ENCODE measurements at places on chromosomes 12 and 14.

- DNase-seq = no peak
Measured at GRCh38 chr14:85483652-85484051, 46.3 kb upstream of the FLRT2 start.

DNA sequence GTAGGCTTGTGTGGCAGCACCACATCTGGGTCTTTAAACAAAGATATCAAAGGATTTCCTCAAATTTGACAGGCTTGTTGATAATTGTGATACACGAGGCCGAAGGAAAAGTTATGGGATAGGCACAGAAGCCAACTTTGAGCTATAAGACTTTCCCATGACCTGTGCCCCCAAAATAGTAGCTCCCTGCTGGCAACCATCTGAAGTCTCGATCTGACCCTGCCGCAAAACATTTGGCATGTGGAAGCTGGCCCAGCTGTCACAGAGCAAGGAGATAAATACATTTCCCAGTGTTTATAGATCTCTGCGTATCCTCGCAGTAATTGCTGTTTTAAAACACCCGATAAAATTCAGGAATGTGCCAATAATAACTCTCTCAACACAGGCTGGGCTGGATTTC, 26.4 kb upstream of the RGS6 start:
- DNase-seq = no peak

GRCh38 chr12:9948606-9949296, 16.6 kb upstream of the CLEC2A start:
- DNase-seq = no peak

DNA sequence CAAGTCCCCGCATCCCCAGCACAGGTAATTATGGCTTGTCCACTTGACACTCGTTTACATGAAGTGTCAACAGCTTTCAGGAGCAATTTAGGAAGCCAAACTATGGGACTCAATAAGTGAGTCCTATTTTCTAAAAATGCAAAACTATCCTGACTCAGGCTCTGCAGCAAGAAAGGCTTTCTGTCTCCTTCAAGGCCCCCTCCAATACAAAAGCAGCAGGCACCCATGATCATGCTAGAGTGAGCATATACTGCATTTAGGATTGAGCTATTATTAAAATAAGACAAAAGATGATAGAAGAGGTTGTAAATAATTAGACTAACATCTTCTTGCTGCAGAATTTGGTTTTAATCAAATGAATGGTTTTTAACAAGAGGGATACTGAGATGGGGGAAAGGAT, 3.2 kb downstream of the SIX6 start:
- no peak for DNase-seq

- DNase-seq = no peak
Measured at GRCh38 chr12:109926488-109927210, 26.6 kb downstream of the TCHP start.

- peak; percentile 69 for DNase-seq
Measured at GRCh38 chr12:6953442-6954315, 2.5 kb downstream of the PTPN6 start.

GRCh38 chr14:23639891-23640523, 3.8 kb downstream of the DHRS2 start:
- DNase-seq = peak; percentile 52

DNA sequence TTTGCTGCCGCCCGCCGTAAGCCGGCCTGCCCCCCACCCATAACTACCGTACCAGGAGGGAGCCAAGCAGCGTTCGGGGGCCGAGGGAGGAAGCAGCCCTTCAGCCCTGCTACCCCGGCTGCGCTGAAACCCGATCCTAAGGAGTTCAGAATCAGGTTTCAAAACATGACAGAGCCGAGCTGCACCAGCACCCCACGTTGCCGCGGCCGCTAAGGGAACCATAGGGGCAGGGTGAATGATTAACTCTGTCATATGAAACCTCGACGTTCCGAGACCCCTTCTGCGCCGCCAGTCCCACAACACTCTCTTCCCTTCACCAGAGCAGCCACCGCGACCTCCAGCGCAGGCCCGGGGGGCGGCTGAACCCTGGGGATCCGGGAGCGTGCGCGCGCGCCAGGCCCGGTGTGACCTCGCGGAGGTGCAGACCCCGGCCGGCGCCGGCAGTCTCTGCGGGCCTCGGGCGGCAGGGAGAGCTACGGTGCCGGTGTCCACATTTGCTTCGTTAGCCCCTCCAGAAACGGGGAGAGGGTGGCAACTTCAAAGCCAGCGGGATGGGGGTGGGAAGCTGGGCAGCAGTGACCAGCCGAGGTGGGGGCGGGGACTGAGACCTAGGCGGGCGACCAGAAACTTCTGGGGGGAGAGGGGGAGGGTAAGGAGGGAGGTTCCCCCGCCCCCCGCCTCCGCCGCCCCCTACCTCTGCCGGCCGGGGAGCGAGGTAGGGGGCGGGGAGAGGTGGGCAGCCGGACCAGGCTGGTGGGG, 1.6 kb downstream of the SIX4 start:
- peak; percentile 76 for DNase-seq

All from EH (cell line).